Dermis lymphatic vessel endothelial cell (primary cell): ENCODE measurements at places on chromosomes 11 and 22. TPM values are rescaled to one million over a fixed set of nuclear protein-coding genes. Genes with fewer than 3 reads are reported as not detected.

Gene TRIM49
- not detected in 2 replicates for total RNA-seq

Gene TMPRSS6
- not detected in 2 replicates for total RNA-seq

Gene GRAMD1B
- 2.4 and 3.0 TPM in 2 replicates for total RNA-seq

Gene ALDH3B2
- not detected in 2 replicates for total RNA-seq

Gene C22orf39
- 21.7 and 26.4 TPM in 2 replicates for total RNA-seq

Gene UBQLN3
- total RNA-seq: 0.09 TPM in 1 of 2 replicates, not detected in the other

Gene RPS19BP1
- total RNA-seq: 40.6 and 41.7 TPM in 2 replicates

Gene TBRG1
- 17.6 and 18.0 TPM in 2 replicates for total RNA-seq

Gene CCDC116
- total RNA-seq: under 0.01 TPM in 1 of 2 replicates, not detected in the other

Gene TMEM191C
- total RNA-seq: 0.17 and 0.22 TPM in 2 replicates

Gene ACER3
- total RNA-seq: 27.1 and 29.1 TPM in 2 replicates

Gene HBB
- not detected in 2 replicates for total RNA-seq

Gene PELI3
- total RNA-seq: 4.4 TPM in 2 replicates
